ENCODE measurements at places on chromosomes 5 and 9. TPM values are rescaled to one million over a fixed set of nuclear protein-coding genes. Genes with fewer than 3 reads are reported as not detected.

Gene GHR
- 25.6 TPM for total RNA-seq

Gene IL5
- not detected for total RNA-seq

Gene DOCK8
- total RNA-seq, result 18.4 TPM

Gene TYRP1
- total RNA-seq, result not detected

Gene CARD9
- 3.3 TPM for total RNA-seq

Gene ATP6V1G1
- total RNA-seq, result 227 TPM

Gene PPP3R2
- total RNA-seq, result not detected

Gene TGFBI
- total RNA-seq, result 145 TPM

Gene ABLIM3
- total RNA-seq, result 57.4 TPM

Gene NTNG2
- total RNA-seq, result under 0.01 TPM

Gene IRX2
- 69.4 TPM for total RNA-seq

Gene SCGB3A2
- total RNA-seq, result not detected

Gene CAMLG
- 41.4 TPM for total RNA-seq

Gene PCDHGC4
- total RNA-seq, result 6.0 TPM

Gene ORM2
- 1.6 TPM for total RNA-seq

Gene PCDHA9
- total RNA-seq, result 0.66 TPM

Gene ZBED3
- total RNA-seq, result 5.9 TPM

Gene SPATA31C1
- not detected for total RNA-seq

Gene PKD2L2
- not detected for total RNA-seq

Gene ATP10B
- not detected for total RNA-seq

Gene SLC25A48
- total RNA-seq, result 1.8 TPM

Gene FYB1
- total RNA-seq, result 17.9 TPM

Gene IRX1
- 27.8 TPM for total RNA-seq

Gene IL9
- not detected for total RNA-seq

Gene LMX1B
- total RNA-seq, result 0.16 TPM

Gene TUSC1
- total RNA-seq, result 21.0 TPM

Gene ADCY2
- total RNA-seq, result 4.9 TPM

Gene TMC1
- not detected for total RNA-seq

Gene SLC6A7
- not detected for total RNA-seq

Gene GABRP
- 0.32 TPM for total RNA-seq

Gene CENPK
- 0.98 TPM for total RNA-seq

Gene COL5A1
- total RNA-seq, result 17.0 TPM

Gene CDX1
- total RNA-seq, result not detected

Gene SV2C
- total RNA-seq, result 0.32 TPM

Gene POU4F3
- total RNA-seq, result 0.15 TPM

Gene ENC1
- total RNA-seq, result 16.7 TPM

Gene C9orf40
- 2.4 TPM for total RNA-seq

Gene CCIN
- not detected for total RNA-seq

Gene KIF24
- 1.3 TPM for total RNA-seq

Gene NME5
- 2.5 TPM for total RNA-seq

Gene CAMK4
- 1.5 TPM for total RNA-seq

Gene CCL19
- 5.6 TPM for total RNA-seq

Gene ZNG1C
- 77.9 TPM for total RNA-seq

Gene NFX1
- 38.3 TPM for total RNA-seq

Gene SLC28A3
- 10.5 TPM for total RNA-seq

Gene MAMDC4
- 3.4 TPM for total RNA-seq

Gene CNOT6
- total RNA-seq, result 19.0 TPM

Gene PCDHGA8
- 7.2 TPM for total RNA-seq

Gene ASPN
- 3.9 TPM for total RNA-seq

Gene IL3
- not detected for total RNA-seq

Gene SLC34A1
- total RNA-seq, result not detected

Gene PCDHB3
- 6.2 TPM for total RNA-seq

Gene TSLP
- total RNA-seq, result 0.44 TPM

Gene SPINK9
- total RNA-seq, result not detected

Gene NFIL3
- 65.1 TPM for total RNA-seq
